ENCODE measurements at places on chromosomes 5 and 9.

DNA sequence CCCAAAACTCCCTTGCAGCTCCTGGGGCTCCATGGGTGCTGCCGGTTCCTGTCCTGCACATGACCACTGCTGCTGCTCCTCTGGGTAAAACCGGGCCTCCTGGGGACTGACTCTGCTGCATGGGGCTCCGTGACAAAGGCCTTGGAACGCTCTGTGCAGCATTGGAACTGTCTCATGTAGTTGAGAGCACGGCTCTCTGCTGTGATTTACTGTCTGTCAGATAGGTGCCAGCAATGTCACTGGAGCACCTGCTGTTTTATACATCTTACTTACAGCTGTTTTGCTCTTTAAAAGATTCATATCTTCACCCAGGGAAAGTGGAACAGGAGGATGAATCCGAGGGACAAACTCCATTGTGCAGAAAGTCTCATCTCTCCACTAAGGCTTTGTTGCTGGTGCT lies 138.1 kb downstream of the YIPF5 start:
- no peak for DNase-seq

GRCh38 chr9:16426716-16427115 lies 443.8 kb downstream of the BNC2 start:
- DNase-seq, result no peak

DNA sequence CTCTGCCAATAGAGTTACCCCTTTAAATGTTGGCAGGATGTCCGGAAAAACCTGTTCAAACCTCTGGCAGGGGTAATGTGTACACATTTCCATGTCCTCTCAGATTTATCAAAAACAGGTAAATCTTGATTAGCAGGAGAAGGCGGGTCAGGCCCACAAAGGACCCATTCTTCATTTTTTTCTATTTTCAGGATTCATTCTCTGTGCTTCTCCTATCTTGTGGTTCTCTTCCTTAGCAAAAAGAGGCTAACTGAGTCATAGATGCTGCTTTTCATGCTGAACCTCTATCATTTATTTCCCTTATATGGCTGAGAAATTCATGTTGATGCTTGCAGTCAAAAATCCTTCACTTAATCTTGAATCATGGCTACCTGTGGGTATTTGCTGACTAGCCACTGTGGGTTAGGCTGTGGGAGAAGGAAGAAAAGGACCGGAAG lies 112.7 kb upstream of the IQGAP2 start:
- DNase-seq, result no peak

DNA sequence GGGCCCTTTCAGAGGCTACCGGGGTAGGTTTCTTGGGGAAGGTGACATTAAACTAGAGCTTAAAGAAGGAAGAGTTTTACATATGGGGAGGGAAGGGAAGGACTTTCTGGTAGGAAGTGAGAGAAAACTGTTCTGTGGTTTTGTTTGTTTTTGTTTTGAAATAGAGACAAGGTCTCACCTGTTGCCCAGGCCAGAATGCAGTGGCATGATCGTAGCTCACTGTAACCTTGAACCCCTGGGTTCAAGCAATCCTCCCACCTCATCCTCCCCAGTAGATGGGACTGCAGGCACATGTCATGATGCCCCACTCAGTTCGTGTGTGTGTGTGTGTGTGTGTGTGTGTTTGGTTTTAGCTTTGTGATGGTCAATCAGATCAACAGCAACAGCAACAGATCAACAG lies 37.4 kb upstream of the CNOT6 start:
- DNase-seq, result no peak

- DNase-seq, result no peak
Measured at GRCh38 chr5:136613230-136613629, 247.9 kb upstream of the TRPC7 start.

Measured in stimulated activated CD4-positive, alpha-beta T cell treated with anti-CD3 and anti-CD28 coated beads, Interleukin-4, amount 100 ng/mL, for 1 hour (primary cell).